ENCODE measurements at places on chromosomes 5 and 9.
A peak's percentile ranks its signal among the peaks of the same experiment; 100 is the strongest.

GRCh38 chr5:110865400-110866094 is 126.7 kb downstream of the SLC25A46 start:
- peak; percentile 36 for DNase-seq

DNA sequence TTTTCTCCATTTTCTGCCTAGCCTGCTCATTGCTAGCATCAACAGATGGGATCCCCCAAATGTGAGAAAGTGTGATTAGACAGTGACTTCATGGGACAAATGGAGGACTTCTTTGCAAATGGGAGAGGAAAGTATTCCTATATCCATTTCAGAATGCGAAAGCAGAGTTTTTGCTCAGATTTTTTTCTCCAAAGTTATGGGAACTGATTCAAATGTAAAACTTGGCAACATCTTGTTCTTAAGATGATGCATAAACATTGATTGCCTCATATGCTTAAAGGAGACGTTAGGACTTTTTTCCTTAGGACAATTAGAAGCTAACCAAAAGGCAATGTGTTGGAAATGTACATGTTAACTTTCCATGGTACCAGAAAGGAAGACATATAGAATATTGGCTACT is 704.3 kb upstream of the ZNF608 start:
- no peak for DNase-seq

GRCh38 chr9:80028501-80028900 is 456.7 kb downstream of the TLE4 start:
- peak; percentile 30 for DNase-seq

DNA sequence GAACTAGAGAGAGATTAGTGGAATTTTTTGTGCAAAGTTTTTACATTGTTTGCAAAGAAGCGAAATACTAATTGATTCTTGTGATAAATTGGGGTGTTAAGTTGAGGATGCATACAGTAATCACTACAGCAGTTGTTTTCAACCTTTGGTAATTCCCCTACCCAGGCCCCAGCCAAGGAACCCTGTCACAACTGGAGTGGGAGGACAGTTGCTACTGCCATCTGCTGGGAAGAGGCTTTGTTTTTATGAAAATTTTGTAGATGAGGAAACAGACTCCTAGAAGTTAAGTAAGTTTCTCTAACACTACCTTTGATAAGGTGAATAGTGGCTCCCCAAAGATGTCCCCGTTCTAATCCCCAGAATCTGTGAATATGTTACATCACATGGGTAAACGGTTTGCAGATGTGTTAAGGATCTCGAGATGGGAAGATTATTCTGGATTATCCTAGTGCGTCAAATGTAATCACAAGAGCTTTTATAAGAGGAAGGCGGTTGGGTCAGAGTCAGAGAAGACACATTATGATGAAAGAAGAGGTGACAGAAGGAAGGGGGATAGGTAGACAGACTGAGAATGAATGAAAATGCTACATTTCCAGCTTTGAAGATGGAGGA is 34.0 kb upstream of the PPP1R2B start:
- DNase-seq: peak; percentile 25

DNA sequence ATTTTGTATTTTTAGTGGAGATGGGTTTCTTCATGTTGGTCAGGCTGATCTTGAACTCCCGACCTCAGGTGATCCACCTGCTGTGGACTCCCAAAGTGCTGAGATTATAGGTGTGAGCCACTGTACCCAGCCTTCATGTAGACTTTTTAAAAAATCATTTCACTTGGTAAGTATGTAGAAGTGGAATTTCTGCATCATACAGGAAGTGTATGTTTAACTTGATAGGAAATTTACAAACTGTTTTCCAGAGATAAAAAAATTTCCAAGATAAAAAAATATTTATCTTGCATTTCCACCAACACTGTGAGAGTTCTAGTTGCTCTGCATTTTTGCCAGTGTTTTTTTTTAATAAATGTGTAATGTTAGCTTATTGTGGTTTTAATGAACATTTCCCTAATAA is 155.8 kb downstream of the ZNF608 start:
- DNase-seq: no peak

- DNase-seq: peak; percentile 88
Measured at GRCh38 chr9:99105152-99106043, 485 bp downstream of the TGFBR1 start.

- no peak for DNase-seq
Measured at GRCh38 chr5:85500869-85501268, 1116.2 kb upstream of the EDIL3 start.

- no peak for DNase-seq
Measured at GRCh38 chr9:110284211-110284844, 28.0 kb upstream of the TXN start.

- DNase-seq: no peak
Measured at GRCh38 chr5:166127766-166128570, 2163.5 kb upstream of the WWC1 start.

- no peak for DNase-seq
Measured at GRCh38 chr5:121979691-121980090, 17.9 kb downstream of the SRFBP1 start.

GRCh38 chr5:176825234-176825633 is 14.9 kb downstream of the UNC5A start:
- DNase-seq: no peak

DNA sequence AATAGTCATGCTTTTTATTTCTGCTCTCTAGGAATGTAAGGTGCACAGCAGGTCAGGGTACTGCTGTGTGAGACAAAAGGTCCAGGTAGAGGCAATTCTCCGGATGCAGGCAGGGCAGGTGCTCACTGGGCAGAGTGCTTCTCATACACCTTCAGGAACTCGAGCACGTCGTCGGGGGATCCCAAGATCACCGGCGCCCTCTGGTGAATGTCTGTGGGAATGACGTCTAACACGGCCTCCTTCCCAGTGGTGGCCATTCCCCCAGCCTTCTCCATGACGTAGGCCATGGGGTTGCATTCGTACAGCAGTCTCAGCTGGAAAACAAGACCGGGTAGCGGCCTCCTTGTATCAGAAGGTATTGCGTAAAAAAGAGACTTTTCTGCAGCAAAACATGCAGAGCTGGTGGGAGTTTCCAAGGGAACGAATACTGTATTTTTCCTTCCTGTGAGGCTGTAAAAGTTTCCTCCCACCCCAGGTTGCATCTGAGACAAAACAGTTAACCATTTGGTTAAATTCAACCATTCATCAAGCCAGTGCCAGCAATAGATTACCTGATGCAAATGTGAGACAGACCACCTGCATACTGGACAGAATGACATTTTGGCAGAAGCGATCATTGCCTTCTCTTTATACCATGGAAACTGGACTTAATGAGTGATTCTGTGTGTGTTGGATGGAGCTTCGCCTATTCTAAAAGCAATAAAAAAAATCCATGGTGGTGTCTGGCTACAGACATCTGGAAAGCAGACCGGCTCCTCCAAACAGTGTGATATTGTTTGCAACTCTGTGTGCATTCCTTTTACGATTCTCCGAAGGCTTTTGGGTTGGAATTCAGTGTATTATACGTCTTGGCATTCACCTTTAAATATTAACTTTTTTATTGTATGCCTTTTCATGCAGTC is 9.9 kb upstream of the FBP2 start:
- peak; percentile 74 for DNase-seq

- peak; percentile 33 for DNase-seq
Measured at GRCh38 chr5:144088206-144089064, 82.0 kb downstream of the YIPF5 start.

DNA sequence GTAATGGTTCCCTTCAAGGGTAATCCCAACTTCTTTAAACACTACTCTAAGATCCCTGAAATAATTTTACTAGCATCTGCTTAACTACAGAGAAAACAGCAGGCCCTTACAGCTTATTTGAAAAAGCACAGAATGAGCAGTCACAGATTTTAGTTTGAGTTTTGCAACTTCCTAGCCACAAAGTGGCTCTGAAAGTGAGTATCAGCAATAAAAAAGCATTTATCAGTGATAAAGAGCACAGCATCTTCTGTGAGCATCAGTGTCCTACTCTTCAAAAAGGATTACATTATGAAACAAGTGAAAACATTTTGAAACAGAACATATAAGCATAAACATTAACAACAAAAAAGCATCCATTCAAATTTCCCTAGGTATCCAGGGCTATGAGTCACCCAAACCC is 45.0 kb downstream of the SAXO1 start:
- DNase-seq: no peak

GRCh38 chr9:33332011-33332410 is 41.7 kb downstream of the NFX1 start:
- DNase-seq: peak; percentile 72

- peak; percentile 54 for DNase-seq
Measured at GRCh38 chr5:83744821-83745220, 24.2 kb upstream of the HAPLN1 start.

DNA sequence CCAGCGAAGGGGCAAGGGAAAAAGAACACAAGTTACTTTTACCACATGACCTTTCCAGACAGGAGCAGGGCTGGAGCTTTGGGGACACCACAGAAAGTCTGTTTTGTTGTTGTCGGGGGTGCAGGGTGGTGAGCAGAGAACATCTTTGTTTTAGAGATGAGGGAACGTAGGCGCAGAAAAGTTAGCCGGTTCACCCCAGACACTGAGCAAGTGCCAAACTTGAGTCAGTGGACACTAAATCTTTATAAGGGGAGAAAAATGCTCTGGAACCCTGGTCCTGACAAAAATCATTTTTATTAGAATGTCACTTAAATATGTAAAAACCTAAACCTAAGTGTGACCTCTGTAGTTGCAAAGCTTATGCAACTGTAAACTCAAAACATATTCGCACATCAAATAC is 126.4 kb upstream of the GAS1 start:
- no peak for DNase-seq

DNA sequence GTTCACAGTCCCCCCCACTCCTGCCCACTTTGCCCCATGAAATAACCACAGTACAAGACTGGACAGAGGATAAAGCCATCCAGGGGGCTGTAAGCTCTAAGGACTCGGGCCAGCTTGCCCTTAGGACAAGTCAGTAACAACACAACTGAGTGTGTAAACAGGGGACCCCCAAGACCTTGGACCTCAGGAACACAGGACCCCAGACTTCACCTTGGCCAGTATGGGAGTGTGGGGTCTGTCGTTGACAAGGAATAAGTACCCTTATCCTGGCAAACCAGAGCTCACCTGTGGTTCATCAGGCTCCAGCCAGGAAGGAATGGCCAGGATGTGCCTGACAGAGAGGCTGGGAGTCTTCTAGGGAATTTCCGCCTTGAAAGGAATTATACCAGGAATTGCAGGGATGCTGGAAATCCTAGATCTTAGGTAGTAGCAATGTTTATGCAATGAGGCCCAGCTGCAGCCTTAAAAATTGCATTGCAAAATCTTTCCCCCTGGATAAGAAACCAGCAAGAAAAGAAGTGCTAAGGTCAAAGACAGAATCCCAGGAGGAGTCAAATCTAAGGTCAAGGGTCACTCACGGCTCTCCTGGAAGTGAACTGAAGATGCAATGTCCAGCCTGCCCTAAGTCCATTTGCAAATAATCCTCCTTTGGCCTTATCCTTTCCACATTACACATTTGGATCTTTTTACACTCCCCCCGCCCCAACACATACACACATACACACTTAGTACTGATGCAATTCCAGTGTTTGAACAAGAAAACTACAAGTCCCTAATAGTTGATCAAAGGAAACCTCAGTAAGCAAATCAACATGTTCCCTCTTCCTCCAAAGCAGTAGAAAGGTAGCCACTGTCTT is 27.3 kb upstream of the TDRD7 start:
- DNase-seq: no peak

DNA sequence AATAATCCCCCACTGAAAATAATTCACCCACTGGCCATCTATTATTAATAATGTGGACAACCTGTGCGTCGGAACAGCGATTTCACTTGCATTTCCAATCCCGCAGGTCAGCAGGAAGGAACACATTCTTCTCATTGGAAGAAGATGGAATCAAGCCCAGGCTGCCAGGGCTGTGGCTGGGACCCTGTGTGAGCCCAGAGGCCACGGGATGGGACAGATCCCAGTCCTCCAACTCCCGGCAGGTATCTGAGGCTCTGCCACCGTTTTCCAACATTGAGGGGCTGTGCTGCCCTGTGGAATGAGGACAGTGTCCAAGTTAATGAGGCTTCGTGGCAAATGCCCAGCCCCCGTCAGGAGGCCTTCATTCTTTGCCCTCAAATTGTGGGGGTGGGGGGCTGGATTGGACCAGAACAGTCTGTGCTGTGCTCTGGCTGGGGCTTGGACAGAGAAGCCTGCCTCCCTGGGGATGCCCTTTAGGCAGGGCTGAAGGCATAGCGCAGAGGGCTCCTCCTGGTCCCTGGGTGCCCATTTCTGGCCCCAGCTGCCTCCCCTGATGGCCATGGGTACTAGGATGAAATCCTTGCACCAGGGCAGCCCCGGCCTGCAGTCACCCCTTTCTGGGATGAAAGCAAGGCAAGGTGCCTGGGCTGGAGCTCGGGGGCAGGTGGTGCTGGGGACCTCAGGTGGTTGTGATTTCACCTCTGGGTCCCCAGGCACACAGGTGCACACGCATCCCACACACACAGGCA is 195.0 kb upstream of the PPP1R26 start:
- DNase-seq: no peak

DNA sequence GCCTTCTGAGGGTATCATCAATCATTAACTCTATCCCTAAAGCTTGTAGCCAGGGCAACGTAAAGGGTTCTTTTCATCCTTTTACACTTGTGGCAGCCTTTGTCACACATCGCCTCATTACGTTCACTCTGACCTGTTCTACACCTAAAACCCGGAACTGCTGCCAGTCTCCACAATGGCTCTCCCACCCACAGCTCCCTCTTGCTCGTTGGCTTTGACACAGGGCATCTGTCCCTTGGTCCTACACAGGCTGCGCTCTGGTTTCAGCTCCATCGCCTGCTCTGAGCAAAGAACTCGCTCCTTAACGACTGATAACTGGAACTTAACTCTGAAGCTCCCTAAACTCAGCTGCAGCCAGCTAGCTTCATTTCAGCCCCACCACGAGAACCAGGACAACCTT is 112.8 kb upstream of the CTNND2 start:
- DNase-seq: no peak

DNA sequence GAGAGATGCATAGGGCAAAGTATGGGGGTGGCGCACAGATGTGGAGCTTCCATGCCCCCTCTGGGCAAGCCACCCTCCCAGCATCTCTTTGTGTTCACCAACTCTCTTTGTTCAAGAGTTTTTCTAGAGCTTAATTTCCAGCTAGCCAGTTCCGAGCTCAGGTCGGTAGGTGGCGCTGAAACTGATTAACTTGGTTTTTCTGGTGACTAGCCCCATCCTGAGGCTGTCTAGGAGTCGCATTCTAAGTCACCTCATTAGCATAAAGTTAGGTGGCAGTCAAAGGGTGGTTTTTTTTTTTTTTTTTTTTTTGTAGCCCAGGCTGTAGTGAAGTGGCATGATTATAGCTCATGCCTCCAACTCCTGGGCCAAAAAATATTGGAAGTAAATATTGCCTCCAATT is 476.4 kb downstream of the KDM4C start:
- peak; percentile 38 for DNase-seq
